H1 (cell line): ENCODE measurements at places on chromosomes 7 and 10. TPM values are rescaled to one million over a fixed set of nuclear protein-coding genes. Genes with fewer than 3 reads are reported as not detected.

- DNase-seq, result no peak
Observed at GRCh38 chr7:81361769-81362312, 408.0 kb downstream of the HGF start.

GRCh38 chr7:23539494-23539907 is 7.7 kb upstream of the TRA2A start:
- no peak for DNase-seq

TLX1 gene
- polyA plus RNA-seq, result not detected in 2 replicates

- no peak for DNase-seq
Observed at GRCh38 chr7:46554688-46555422, 633.8 kb upstream of the IGFBP3 start.

LEP gene
- not detected in 2 replicates for polyA plus RNA-seq

DNA sequence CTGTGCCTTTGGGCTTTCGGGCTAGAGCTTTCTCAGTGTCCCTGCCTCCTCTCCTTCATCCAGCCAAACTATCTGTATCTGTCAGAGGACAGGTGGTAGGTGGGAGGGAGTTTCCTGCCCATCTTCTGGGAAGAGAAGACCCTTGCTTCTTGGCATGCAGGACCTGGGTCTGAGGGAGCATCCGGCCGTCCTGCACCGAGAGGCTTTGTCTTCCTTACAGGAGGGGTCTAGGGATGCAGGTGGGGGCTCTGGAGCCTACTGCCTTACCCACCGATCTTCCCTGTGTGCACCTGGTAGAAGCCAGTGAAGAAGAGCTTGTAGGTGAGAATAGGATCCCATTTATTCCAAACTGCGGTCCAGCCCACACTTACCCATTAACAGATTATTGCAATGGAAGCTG is 5.8 kb upstream of the KLF6 start:
- no peak for DNase-seq

- DNase-seq, result no peak
Observed at GRCh38 chr7:37604078-37604477, 79.5 kb upstream of the GPR141 start.

WNT8B gene
- 0.20 and 0.71 TPM in 2 replicates for polyA plus RNA-seq

GRCh38 chr7:136971776-136972175 is 103.3 kb downstream of the CHRM2 start:
- DNase-seq, result no peak

DNA sequence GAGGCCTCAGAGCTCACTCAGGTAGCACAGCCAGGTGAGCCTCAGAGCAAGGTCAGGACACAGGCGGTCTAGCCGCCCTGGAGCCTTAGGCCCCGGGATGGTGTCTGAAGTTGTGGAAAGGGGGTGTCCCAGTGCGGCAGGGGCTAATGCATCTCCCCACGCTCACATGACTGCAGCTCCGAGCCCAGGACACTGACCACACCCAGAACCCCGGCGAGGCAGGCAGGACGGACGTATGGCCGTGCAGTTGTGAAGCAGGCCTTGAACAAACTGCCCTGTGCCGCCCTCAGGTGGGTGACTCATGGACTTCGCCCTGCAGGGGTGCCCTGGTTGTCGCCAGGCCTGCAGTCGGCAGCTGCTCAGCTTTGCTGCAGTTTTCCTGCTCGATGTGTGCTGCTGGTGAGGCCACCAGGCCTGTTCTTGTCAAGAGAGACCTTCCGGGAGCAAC is 5.0 kb upstream of the PRKAR1B start:
- DNase-seq, result no peak

- DNase-seq, result no peak
Observed at GRCh38 chr10:102799691-102800471, 37.3 kb downstream of the CYP17A1 start.

DNA sequence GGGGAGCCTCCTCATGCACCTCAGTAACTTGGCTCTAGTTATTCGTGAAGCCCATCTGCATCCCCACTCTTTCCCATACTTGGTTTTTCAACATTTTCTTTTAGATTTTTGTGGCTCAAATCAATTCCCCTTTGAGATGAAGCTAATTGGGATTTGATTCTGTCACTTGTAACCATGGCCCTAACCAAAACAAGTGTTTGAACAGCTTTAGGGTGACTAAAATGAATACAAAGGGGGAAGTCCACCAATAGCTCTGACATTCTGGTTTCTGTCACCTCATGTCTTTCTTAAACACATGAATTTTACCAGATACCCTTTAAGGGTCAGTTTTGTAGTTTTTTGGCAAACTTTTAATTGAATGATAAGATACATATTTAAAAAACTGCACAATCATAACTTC is 87.0 kb downstream of the PCGF5 start:
- DNase-seq, result no peak

TSPAN15 gene
- 20.0 and 20.9 TPM in 2 replicates for polyA plus RNA-seq

DNA sequence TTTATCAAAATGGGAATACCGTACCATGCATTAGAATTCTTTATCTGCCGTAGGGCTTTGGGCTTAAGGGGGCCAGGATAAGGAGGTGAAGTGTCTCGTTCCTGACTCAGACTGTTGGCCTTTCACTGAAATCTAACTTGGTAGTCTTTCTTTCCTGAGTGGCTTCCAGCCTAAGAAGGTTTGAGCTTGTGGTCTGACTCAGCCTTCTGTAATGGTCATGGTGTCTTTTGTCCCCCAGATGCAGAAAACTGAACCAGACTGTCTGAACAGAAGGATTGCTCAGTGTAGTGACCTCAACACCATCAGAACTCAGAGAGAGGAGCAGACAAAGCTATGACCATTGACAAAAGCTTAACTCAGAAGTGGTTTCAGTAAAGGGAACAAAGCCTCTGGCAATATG is 39.5 kb downstream of the WNT2 start:
- DNase-seq, result no peak

MAP3K8 gene
- polyA plus RNA-seq, result 2.7 and 6.0 TPM in 2 replicates

PYROXD2 gene
- 4.2 and 5.4 TPM in 2 replicates for polyA plus RNA-seq

SLC26A5 gene
- 0.09 and 0.24 TPM in 2 replicates for polyA plus RNA-seq

MYOZ1 gene
- 3.0 and 3.3 TPM in 2 replicates for polyA plus RNA-seq

DNA sequence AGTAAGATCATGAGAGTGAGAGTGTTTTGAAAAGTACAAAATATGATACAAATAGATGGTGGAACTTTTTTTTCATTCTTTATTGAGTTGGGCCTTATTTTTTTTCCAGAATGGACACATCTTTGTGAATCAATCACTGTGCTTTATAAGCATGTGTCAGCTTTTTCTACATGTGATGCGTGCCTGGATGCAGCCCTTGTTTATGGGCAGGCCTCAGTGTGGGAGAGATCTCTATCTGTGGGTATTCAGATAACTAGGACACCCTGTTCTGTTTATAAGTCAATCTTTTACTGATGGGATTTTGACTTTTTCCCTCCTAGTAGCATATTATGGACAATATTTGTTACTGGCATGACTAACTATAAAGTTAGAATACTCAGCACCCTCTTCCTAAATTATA is 42.9 kb upstream of the IKZF1 start:
- DNase-seq, result no peak

- no peak for DNase-seq
Observed at GRCh38 chr7:4119848-4120247, 562.2 kb upstream of the FOXK1 start.

MRC1 gene
- polyA plus RNA-seq, result 0.02 and 0.03 TPM in 2 replicates

RBM20 gene
- 0.05 and 0.22 TPM in 2 replicates for polyA plus RNA-seq
